Natural killer cell treated with Interleukin-12 subunit alpha and Interleukin-12 subunit beta and Interleukin-15 and Interleukin-18, amount 100 ng/mL, for 72 hours (primary cell): ENCODE measurements at places on chromosomes 6 and 20. TPM values are rescaled to one million over a fixed set of nuclear protein-coding genes. Genes with fewer than 3 reads are reported as not detected.

The TGM2 gene
- 2.4 TPM for total RNA-seq

The PLG gene
- 0.64 TPM for total RNA-seq

The FAM83B gene
- total RNA-seq: not detected

The RXRB gene
- 43.9 TPM for total RNA-seq

The PACRG gene
- total RNA-seq: not detected

The IP6K3 gene
- not detected for total RNA-seq

The PRR18 gene
- total RNA-seq: not detected

The TNF gene
- total RNA-seq: 420 TPM

The LY6G6D gene
- not detected for total RNA-seq

The UBE3D gene
- total RNA-seq: 11.9 TPM

The TRDN gene
- total RNA-seq: not detected

The GTF3C6 gene
- 98.5 TPM for total RNA-seq

The HRH3 gene
- not detected for total RNA-seq

The BIRC7 gene
- not detected for total RNA-seq
